Activated CD4-positive, CD25-positive, alpha-beta regulatory T cell treated with anti-CD3 and anti-CD28 coated beads, Interleukin-2, amount 50 U/mL, for 16 hours (primary cell): ENCODE measurements at places on chromosomes 13 and 19.

DNA sequence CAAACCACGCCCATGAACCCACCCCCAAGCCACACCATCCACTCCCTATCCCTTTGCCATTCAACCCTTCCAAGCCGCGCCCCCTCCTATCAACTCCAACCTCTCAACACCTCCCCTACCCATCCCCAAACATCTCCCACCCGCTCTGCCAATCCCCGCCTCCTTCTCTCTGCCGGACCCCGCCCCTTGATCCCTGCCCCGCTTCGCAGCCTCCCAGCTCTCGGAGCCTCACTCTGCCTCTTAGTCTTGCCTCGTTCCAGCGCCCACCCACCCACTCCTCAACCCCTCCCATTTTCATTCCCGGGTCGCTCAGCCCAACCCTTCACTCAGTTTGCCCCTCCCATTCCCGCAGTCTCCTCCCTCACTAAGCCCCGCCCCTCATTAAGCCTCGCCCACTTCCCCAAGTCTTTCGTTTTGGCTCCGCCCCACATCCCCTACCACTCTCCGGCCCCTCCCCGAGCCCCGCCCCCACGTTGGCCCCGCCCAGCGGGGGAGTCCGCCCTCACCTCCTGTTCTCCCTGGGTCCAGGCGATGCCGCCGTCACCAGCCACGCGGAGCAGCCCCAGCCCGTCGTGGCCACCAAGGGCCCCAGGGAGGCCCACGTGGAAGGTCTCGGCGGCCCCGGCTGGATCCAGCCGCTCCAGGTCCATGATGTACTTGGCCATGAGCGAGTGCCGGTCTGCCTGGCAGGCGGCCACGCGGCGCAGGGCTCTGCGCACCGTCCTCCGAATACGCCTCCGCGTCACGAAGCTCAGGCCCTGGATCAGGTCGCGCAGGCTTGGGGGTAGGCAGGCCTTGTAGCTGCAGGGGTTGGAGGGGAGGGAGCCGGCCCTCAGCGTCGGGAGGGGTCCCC lies 5.7 kb downstream of the JAK3 start:
- DNase-seq = no peak

- no peak for DNase-seq
These were observed 22.1 kb downstream of the LATS2 start for GRCh38 chr13:21039097-21039800.

GRCh38 chr13:36981156-36981743 lies 17.9 kb downstream of the ALG5 start:
- no peak for DNase-seq

GRCh38 chr19:10503002-10503789 lies at the start of gene KEAP1:
Gene KEAP1, minus strand, starts transcription at chr19:10503356. Its CDS starts 3,323 bp downstream, at chr19:10500033.
- no peak for DNase-seq

DNA sequence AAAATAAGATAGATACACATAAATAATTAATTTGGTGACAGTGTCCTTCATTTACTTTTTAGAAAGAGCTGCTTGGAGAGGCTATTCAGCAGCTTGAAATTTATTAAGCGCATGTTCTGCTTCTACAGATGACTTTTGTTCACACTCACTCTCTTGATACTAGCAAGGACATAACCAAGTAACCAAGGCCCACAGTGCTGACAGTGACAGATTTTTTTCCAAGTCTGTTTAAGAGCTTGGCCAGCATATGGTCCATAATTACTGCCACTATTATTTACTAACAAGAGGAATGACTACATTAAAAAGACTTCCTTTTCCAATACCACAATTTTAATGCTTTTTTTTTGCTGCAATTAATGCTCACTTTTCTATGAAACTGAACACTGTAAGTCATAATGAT lies 673.7 kb upstream of the MIR17HG start:
- DNase-seq = no peak

GRCh38 chr13:98940325-98941001 lies 37.4 kb downstream of the DOCK9 start:
- DNase-seq = no peak

- no peak for DNase-seq
These were observed at the start of gene ZNF112 for GRCh38 chr19:44356383-44357111. Gene ZNF112, minus strand, starts transcription at chr19:44356680. Its CDS starts 16,141 bp downstream, at chr19:44340539.

GRCh38 chr13:113498905-113499304 lies 8.4 kb upstream of the DCUN1D2 start:
- DNase-seq = no peak

GRCh38 chr13:24230428-24231072 lies 70.0 kb downstream of the SPATA13 start:
- no peak for DNase-seq

- no peak for DNase-seq
These were observed 10.2 kb downstream of the OXGR1 start for GRCh38 chr13:96984051-96984508.

DNA sequence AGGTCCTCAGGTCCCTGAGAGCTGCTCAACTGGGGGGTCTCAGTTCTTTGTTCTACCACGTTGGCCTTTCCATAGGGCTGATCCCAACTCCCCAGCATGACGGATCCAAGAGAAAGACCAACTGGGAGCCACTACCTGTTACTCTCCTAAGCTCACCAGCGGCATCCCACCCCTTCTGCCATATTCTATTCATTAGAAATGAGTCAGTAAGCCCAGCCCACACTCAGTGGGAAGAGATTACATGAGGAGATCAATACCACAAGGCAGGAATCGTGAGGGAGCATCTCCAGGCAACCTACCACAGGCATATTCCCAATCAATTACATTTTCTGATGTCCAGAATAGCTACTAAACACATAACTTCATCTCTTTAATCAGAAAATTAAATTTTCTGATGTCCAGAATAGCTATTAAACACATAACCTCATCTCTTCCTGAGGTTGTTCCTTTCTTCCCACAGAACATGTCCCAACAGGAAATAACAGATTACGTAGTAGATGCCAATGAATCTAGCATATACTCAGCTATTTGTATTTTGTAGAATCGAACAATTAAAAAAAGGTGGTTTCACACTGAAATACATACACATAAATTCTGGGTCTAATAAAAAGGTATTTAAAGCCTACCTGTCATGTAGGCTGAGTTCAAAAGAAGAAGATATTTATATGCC lies 708.1 kb upstream of the ARGLU1 start:
- DNase-seq = no peak

- DNase-seq = no peak
These were observed 5.4 kb upstream of the UBE2M start for GRCh38 chr19:58563823-58564222.

GRCh38 chr19:7833225-7834099 lies 3.4 kb downstream of the EVI5L start:
- no peak for DNase-seq

- DNase-seq = peak; percentile 81
These were observed 22.6 kb downstream of the IPO5 start for GRCh38 chr13:97975848-97976609.
